ENCODE measurements at places on chromosomes 2 and 18.

DNA sequence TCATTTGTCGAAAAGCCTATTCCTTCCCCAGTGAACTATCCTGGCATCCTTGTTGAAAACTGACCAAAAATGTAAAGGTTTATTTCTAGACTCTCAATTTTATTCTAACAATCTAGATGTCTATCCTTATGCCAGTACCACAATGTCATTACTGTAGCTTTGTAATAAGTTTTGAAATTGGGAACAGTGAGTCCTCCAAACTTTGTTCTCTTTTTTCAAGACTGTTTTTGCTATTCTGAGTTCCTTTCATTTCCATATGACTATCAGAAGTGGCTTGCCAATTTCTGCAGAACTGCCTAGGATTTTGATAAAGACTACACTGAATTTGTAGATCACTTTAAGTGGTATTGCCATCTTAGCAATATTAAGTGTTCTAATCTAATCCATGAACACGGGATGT lies 9.7 kb downstream of the STARD7 start:
- no peak for DNase-seq

DNA sequence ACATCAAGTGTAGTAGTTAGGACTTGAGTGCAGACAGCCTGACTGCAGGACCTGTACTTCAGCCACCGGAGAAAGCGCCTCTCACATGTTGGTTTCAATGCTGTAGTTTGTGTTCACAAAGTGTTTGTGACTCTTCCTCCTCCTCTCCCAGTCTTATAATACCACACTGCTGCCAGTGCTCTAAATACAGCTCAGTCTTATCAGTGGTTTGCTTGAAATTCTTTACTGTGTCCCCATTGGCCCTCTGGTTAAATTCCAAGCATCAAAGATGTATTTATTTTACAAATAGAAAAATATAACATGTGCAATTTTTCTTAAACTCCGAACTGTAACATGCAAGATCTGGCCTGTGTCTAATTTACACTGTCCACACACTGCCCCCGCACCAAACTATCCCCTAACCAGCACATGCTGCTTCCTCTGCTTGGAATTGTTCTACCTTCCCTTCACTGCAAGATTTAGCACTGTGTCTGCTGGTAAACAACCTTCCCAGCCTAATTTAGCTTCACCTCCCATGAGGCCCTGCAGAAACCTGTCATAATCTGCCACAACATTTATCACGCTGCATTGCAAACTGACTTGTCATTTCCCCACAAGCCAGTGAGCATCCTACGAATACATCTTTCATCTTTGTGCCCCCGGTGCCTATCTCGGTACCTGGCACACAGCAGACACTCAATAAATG lies 77.1 kb downstream of the SUMO1 start:
- no peak for DNase-seq

- no peak for DNase-seq
Measured at GRCh38 chr18:51250006-51250405, 52.5 kb upstream of the MEX3C start.

DNA sequence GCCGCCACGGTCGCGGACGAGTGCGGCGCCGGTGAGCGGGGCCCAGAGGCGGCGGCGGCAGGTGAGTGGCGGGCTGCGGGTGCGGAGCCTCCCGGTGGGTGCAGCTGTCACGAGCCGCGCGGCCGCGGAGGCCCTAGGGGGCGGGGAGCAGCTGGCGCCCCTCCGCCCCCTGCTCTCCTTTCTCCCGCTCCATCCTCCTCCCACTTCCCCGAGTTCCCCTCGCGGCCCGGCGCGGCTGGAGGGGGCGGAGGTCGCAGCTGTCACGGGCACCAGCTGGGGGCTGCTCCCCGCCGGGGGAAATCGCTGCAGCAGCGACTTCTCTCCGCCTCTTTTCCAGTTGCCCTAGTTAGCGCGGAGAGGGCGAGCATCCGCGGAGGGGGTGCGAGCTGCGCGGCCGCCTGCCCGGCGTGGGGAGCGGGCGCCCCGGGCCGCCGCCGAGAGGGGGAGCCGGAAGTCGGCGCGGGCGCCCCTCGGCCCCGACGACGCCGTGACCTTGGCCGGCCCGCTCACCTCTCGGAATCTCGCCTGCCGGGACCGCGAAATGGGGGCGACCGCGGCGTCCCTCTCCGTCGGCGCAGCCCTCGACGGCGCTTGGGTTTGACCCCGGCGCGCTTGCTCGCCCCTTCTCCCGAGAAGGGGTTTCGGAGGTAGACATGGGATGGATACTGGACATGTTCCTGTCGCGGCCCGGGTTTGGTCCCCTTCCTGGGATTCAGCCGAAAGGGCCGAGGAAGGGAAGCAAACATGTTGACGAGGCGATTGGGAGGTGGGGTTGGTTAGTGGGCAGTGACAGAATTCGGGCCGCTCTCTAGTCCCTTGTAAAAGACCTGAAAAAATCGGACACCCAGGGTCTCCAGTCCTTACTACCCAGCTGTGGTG lies 727 bp downstream of the NCOA1 start:
- peak; percentile 55 for DNase-seq

DNA sequence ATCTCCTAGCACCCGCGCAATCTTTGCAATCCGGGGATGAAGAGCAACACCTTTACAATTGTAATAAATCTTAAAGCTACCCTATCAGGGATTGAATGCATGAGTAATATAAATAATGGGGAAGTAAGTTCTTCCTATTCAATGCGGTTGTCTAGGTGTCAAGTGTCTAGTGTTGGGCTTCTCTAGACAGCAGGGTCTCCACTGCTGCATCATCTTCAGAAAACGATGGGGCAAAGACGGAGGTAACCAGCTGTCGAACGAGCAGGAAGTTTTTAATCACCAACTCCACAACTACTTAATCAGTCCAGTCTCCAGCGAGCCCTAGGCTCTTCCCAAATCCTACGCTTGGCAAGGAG lies 573 bp downstream of the STAM2 start:
- DNase-seq = no peak

DNA sequence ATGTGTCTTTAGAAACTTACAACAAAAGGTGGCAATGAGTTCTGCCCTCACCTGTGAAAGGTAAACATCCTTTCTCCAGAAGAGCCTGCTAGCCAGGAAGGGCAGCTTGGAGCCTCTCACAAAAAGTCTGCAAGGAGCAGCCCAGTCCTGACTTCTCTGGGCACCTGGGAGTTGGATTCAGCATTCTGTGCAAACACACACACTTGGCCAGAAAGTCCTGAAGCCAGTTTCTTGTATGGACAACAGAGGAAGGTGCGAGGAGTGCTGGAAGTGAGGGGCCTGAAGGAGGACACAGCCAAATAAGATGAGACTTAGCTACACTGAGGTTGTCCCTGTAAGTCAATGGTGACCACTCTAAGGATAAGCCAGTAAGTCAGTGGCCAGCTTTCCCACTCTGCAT lies 52.4 kb upstream of the SLC1A4 start:
- DNase-seq = no peak

- DNase-seq = no peak
Measured at GRCh38 chr18:54119524-54120019, 104.9 kb downstream of the MBD2 start.

GRCh38 chr18:52288403-52289004 lies 51.5 kb upstream of the DCC start:
- no peak for DNase-seq

DNA sequence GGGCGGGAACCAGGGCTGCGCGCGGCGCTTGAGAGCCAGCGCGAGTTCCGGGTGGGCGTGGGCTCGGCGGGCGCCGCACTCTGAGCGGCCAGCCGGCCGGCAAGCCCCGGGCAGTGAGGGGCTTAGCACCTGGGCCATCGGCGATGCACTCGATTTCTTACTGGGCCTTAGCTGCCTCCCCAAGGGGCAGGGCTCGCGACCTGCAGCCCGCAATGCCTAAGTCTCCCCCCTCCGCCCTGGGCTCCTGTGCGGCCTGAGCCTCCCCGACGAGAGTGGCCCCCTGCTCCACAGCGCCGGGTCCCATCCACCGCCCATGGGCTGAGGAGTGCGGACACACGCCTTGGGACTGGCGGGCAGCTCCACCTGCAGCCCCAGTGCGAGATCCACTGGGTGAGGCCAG lies 36.5 kb upstream of the MAP2 start:
- no peak for DNase-seq

GRCh38 chr18:35837922-35838496 lies 134.5 kb upstream of the RMP24 start:
- DNase-seq = no peak
